ENCODE measurements at places on chromosomes 16 and 17.

- peak; percentile 77 for DNase-seq
Observed at GRCh38 chr16:47475786-47476185, 14.7 kb downstream of the PHKB start.

DNA sequence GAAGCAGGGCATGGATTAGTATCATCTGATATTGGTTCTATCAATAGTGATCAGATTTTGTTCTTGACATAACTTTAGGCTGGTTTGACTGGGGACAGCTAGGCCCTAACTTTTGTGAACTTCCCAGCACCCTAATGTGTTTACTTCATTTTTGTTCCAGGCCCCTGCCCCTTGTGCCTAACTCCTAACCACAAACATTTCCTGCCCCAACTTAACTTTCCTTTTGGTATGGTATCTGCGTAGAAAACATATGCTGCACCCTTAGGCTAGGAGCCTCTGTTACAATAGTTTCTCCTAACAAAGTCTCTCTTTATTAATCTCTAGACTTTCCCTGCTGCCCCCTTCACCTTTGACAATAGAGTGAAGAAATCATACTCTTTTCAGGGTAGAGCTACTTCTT, 2.5 kb downstream of the ADPRM start:
- no peak for DNase-seq

GRCh38 chr17:70629902-70630301, 460.6 kb downstream of the KCNJ2 start:
- peak; percentile 15 for DNase-seq

- peak; percentile 28 for DNase-seq
Observed at GRCh38 chr16:19718624-19718965, 524 bp downstream of the IQCK start.

- DNase-seq, result peak; percentile 86
Observed at GRCh38 chr16:67833415-67834241, 8.5 kb upstream of the THAP11 start.

GRCh38 chr16:49405123-49405522, 31.5 kb downstream of the C16orf78 start:
- no peak for DNase-seq

DNA sequence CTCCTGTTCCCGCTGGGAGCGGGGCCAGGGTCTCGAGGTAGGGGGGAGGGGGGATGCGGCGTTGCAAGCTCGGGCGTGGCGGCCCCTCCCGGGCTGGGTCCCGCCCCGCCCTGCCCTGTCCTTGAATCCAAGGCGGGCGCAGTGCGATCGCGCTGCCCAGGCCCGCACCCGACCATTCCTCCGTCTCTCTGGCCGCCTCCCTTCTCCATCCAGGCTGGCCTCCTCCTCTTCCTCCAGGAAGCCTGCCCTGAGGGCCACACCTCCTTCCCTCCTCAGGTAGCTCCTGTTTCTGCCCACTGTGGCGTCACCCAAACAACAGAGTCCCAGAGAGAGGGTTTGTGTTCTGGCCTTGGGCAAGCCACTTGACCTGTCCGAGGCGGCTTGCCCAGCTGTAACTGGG, 43.0 kb upstream of the TAC4 start:
- DNase-seq, result no peak

DNA sequence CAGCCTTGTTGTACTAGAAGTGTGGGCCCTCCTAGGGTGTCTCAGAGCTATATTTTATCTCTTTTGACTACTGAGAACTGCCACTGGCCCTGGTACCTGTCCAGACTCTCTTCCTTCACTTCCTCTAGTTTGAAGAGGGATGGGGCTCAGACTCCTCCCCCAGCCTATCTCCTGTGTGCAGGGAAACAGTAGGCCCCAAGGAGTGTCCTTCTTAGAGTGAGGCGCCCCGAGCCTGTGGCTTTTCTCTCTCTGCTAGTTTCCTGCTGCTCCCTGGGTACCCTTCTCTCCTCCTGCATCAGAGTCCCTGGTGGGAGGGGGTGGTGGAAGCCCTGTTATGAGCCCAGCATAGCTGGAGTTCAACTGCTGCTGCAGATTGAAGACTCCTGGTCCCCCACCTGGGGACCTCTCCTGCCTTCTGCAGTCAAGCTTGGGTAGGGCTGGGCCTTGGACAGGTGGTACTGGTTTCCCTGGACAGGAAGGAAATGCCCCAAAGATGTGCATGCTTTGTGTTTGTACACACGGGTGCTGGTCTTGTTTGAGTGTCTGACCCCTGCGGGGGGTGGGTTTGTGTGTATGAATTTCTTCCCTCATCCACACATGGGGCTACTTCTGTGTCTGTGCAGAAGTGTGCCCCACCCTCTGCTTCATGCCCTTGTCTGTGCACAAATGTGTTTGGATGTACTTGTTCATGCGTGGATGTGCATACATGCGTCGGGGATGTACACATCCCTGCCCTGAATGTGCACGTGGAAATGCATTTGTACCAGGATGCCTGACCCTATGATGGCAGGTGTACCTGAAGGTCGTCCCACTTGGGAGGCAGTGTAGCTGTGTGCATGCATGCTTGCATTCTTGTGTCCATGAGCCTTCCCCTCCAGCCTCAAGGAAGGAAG, 6.9 kb downstream of the RARA start:
- DNase-seq, result no peak

DNA sequence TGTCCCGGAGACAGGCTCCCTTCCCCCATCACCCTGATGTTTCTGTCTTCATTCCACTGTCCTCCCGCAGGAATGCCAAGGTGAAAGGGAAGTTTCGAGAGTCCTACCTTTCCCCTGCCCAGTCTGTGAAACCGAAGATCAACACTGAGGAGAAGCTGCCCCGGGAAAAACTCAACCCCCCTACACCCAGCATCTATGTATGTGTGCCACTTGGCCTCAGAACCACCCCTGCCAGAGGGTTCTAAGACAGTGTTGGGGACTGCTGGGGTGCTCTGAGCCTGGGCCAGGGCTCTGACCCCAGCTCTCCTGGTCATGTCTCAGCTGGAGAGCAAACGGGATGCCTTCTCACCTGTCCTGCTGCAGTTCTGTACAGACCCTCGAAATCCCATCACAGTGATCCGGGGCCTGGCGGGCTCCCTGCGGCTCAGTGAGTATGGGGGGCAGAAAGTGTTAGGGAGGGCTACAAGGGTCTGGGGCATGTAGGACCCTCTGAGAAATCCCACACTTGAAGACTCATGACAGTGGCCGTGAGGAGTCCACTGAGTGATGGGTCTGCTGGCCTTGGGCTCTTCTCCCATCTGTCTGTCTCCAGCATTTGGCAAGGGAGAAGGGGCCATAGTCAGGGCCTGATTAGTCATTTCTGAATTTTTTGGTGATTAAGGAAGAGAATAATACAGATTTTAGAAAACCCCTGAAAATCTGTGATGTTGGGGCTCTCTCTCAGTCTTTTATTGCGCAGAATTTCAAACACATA, 4.9 kb upstream of the TMEM88 start:
- DNase-seq, result no peak

DNA sequence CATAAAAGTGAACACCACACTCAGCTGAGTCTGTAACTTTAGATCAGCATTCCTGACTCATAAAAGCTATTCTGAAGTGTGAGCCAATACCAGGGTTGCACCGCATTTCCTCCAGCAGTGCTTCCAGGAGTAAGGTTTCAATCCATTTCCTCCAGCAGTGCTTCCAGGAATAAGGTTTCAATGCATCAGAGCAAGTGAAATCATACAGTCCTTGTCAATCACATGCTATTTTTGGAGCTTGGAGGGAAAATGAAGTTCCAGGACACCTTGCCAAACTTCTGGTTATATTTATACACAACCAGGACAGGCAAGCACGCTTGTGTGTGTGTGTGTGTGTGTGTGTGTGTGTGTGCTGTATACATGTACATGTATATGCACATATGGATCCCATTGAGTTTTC, 327.6 kb downstream of the GRIN2A start:
- DNase-seq, result peak; percentile 27

GRCh38 chr16:83842756-83843507, 35.2 kb downstream of the HSBP1 start:
- DNase-seq, result no peak

- peak; percentile 60 for DNase-seq
Observed at GRCh38 chr16:84883301-84883700, 63.5 kb downstream of the CRISPLD2 start.

- peak; percentile 82 for DNase-seq
Observed at GRCh38 chr16:71383054-71383773, 24.7 kb downstream of the CALB2 start.

DNA sequence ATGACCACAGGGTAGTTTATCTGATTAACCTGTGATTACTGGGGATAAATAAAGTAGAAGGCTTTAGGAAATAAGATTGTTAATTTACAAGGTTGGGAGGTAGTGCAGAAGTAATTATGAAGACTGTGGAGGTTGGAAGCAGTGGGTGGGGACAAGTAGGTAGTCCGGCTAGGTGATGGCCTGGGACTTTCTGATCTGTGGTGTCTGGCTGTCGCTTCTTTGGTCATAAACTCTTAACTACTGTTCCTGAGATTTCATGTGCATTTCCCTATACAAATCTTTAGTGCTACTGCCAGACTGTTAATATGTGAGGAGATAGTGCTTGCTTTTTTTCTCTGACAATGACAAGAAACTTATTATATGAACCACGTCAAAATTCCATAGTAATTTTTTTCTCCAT, 19.5 kb upstream of the HNF1B start:
- no peak for DNase-seq

Data from epithelial cell of esophagus (primary cell).